Activated CD8-positive, alpha-beta memory T cell treated with anti-CD3 and anti-CD28 coated beads, Interleukin-2, amount 10 ng/mL, durations not matched to agents 7 days and 5 days (primary cell): ENCODE measurements at places on chromosomes 16 and 17.

DNA sequence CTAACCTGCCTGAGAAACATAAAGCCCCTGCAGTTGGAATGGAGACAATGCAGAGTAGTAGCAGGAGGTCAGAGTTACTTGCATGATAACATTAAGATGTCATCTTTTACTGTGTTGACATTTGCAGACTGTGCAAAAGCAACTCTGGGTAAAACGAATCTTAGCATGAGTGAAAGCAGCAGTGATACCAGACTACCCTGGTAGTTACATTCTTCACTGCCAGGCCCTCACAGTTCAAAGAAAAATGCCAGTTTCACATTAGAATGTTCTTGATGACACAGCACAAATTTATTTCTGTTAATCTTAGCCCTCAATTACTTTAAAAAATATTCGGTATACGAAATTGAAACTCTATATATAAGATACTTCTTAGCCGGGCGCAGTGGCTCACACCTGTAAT, 12.2 kb downstream of the MPHOSPH6 start:
- DNase-seq, result no peak

DNA sequence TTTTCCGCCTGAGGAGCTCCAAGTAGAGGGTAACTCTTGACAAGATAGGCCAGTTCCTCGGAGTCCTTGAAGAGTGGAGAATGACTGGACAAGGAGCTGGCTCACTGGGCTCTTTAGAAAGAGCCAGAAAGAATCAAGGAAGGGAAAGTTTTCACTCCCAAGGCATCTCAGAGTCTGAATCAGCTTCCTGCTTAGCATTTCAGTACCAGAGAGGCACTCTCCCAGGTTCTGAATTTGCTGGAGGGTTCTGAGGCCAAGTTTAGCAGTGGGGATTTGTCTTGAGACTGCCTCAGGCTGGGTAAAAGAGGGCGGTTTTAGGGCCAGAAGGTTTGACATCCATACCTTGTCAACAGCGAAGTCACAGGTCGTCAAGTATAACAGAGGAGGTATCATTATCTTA, 25.5 kb downstream of the GP2 start:
- no peak for DNase-seq

GRCh38 chr16:4680673-4681470, 12.5 kb upstream of the NUDT16L1 start:
- no peak for DNase-seq

- no peak for DNase-seq
These were observed 9.9 kb downstream of the XYLT1 start for GRCh38 chr16:17460890-17461289.

- DNase-seq, result no peak
These were observed 719 bp upstream of the RNF227 start for GRCh38 chr17:7916808-7917207.

- DNase-seq, result no peak
These were observed 29.9 kb upstream of the IRX6 start for GRCh38 chr16:55294129-55294528.
